RWPE1 (cell line): ENCODE measurements at places on chromosomes 4 and X.
A peak's percentile ranks its signal among the peaks of the same experiment; 100 is the strongest.

DNA sequence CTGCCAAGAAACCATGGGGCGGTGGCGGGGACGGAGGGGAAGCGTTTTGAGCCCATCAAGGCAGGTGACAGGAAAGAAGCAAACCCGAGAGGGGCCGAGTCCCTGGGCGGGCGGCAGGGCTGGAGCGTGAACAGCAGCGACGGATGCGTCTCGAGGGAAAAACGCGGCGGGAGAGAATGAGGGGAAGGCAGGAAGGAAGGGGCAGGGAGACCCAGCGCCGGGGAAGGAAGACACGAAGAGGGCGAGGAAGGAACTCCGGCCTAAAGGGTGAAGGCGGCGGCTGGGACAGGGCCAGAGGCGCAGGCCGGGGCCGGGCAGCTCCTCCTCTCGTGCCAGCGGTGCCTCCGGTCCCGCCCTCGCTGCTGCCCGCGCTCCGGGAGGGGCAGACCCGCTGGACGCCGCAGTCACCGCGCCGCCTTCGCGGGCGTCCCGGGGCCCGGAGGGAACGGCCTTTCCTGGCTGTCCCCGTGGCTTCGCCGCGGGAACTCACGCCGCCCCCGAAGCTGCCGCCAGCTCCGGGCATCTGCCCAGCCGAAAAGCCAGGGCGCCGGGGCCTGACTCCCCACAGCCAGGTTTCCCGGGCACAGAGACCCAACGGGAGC is 751 bp upstream of the RGS12 start:
- DNase-seq = peak; percentile 28

- DNase-seq = no peak
These were observed 58.5 kb upstream of the CLCN4 start for GRCh38 chrX:10098270-10098713.

DNA sequence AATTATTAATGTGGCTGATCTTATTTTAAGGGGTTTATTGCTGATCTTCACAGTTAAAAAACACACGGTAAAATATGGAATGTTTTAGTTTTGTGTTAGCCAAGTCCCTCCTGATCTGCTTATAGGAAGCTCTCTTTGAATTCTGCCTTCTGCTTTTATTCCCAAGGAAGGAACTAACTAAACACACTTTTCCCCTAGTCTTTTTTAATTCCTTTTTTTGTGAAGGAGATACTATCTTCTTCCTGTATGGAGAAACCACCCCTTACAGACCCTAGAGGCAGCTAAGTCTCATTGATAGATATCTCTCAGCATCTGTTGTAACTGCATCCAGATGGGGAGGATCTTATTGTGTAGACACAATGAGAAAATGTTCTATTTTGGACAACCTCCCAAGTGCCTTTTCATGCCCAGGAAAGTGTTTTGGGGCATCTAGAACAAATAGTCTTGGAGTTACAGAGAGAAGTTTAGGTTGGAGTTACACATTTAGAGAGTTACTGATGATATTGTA is 64.4 kb downstream of the AFF1 start:
- DNase-seq = no peak

DNA sequence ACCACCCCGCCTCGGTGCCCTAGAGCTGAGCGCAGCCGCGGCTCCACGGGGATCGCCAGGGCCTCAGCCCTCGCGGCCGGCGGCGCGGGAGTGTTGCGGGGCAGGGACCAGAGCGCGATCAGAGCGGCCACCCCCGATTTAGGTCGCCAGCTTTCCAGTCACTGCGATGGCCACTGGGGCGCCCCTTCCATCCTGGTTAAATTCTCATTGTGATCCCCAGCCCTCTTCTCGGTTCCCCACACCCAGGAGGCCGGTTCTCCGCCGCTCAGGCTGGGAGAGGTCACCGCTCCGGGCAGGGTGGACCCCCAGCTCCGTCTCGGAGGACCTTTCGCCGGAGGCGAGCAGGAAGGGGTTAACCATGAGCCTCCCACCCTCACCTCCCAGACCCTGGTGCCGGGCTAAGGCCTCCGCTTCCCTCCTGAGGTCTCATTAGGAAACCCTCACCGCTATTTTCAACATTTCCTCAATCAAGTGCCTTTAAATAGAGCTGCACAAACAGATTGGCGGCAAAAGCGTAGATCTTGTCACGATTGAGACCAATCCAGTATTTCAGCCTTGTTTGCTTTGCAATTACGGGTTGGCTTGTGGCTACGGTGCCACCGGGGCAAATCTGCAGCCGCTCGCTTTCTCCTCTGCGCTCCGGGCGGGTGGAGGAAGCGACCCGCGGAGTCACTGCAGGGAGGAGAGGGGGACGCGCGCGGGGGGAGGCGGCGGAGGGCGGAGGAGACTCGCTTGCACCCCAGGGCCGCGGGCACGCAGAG is 8.3 kb upstream of the HAND2 start:
- DNase-seq = no peak
